ENCODE measurements at places on chromosomes 7 and 10.

- DNase-seq, result no peak
These were observed 435.6 kb upstream of the C7orf33 start for GRCh38 chr7:148155000-148155399.

DNA sequence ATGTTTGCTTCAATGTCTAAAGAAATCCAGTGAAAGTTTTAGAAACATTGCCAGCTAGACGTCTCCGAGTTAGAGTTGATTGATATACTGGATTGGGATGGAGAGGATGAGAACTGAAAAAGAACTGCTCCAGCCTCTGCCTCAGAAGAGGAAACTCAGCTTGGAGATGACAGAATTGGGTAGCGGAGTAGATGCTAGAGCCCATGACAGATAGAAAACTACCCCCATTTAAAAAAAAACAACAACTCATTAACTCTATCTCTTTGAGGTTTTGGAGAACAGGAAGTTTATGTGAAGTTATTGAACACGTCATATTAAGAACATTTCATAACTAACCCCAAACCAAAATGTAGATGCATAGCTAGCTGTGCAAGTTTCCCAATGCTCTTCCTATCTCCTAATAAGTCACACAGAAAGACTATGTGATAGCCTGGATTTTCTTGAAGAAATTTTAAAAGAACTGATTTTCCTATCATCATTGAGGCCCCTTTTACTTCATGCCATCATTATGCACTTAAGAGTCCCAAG, 28.3 kb upstream of the AFAP1L2 start:
- DNase-seq, result no peak

DNA sequence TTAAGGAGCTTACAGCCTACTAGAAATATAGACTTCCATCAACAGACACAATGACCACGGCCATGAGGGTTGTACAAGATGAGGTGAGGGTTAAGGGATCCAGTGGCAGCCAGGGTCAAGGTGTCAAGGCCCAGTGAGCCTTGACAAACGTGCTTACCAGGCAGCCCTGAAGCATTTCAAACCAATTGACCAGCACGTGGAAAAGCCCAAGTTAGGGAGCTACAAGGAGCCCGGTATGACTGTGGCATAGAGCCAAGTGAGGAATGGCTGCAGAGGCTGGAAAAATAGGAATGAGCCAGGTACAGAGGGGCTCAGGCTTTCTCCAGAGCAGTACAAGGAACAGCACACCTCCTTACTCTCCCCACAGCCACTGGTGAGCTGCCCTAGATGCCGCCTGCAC, 12.7 kb downstream of the AFAP1L2 start:
- no peak for DNase-seq

- no peak for DNase-seq
These were observed 71.2 kb upstream of the ARID5B start for GRCh38 chr10:61830072-61830845.

DNA sequence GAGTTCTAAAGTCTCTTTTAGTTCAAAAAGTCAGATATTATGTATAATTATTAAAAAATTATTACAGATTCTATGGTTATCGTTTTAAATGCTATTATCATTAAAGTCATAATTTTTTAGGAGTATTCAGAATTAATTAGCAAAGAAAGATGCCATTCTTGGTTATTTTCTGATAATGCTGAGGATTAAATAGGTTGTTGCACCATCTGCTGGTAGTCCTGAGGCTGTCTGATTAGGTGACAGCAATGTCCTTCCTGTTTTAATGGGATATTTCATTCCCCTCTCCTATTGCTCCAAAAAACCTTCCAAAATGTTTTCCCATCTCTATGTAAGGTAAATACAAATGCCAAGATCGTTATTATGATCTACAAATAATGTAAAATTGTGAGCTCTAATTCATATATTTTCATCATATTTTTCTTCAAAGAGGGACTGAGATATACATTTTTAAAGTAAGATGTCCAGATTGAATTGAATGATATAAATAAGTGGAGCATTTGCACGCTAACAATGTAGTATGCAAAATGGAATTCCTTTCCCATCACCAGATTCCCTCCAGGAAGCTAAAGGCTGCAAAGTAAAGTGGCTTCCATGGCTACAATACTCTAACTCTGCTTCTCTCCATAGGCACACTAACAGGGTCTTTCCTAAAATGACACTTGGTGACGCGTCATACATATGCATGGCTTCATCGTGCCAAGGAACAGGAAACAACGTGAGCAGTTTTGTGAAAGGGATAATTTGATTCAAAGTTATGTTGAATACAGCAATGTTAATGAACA, 58.8 kb upstream of the AKR1E2 start:
- DNase-seq, result no peak

GRCh38 chr7:23945472-23945871, 235.5 kb downstream of the STK31 start:
- no peak for DNase-seq

GRCh38 chr7:28191751-28192150, 11.2 kb upstream of the JAZF1 start:
- DNase-seq, result no peak

- DNase-seq, result no peak
These were observed 121.8 kb downstream of the CAMK1D start for GRCh38 chr10:12471135-12471534.

- DNase-seq, result no peak
These were observed 6.8 kb downstream of the MYO1G start for GRCh38 chr7:44971902-44972441.

DNA sequence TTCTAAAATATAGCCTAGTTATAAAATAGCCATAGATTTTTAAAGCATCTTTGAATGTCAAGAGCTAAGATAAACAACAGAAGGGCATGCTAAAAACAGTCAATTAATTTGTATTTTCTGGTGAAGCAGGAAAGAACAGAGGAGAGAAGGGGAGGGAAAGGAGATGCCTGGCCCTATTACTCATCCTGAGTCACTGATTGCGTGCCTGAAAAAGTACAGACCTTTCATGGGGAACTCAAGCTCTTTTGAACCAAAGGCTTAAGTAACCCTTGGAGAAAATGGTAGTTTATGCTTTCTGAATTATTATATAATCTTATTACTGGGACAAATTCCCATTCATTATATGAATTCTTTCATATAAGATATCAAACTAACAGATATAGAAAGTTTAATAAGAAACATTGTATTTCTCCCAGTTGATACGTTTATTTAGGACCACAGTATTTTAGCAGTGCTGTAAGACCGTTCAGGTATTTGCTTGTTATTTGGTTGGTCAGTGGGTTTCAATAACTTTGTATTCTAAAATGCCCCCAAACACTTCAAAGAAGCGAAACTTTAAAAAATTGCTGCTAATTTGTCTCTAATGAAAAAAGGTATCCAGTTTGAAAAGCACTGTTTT, 151.3 kb downstream of the HGF start:
- peak; percentile 16 for DNase-seq

- DNase-seq, result no peak
These were observed 4.3 kb downstream of the PLEKHA8 start for GRCh38 chr7:30032310-30033125.

DNA sequence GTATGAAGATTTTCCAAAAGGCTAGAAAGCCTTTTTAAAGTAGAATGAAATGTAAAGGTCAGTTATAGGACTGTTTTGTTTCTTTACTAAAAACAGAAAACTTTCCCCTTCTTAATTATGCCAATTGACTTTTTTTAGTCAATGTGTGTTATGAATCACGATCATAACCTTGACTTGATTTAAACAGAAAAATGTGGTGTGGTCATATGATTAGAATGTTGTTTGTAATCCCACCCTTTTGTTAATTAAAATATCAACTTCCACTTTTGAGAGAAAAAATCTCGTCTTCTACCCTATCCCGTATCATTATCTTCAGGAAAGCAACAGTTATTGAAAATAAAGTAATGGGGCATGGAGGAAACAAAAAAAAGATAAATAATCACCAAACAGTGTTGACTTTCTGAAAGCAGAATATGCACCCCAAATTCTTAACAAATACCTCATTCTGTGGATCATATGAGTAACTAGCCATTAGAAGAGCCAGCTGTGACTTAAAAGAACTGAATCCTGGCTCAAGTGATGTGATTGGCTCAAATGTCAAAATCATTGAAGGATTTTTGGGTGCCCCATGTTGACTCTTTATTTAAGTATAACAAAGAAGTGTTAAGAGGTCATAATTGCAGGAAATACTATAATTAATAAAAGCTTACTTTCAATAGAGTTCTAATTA, 32.3 kb upstream of the SLC16A12 start:
- DNase-seq, result no peak

- DNase-seq, result no peak
These were observed 3.3 kb upstream of the SEPHS1 start for GRCh38 chr10:13351340-13351915.

GRCh38 chr7:93739424-93739823, 151.1 kb downstream of the TFPI2 start:
- no peak for DNase-seq

- no peak for DNase-seq
These were observed 523 bp upstream of the CDH23 start for GRCh38 chr10:71396084-71396710.

DNA sequence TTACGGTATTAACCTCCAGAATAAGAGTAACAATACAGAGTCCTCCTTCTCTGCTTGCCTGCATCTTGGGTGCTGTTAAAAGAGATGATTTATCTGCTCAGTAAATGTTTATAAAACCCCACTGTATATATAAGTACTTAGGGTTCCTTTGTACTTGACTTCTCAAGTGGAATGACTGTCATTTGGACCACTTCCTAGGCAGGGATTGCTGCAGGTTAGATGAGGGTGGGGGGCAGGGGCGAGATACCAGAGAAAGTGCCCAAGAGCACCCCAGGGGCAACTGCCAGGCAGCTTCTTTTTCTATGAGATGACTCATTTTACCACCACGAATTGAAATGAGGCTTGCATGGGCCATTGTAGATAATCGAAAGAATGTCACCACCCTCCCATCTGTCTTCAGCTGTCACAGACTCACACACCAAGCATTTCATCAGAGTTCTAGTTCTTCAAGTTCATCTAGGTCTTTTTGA, 421.9 kb upstream of the GALNT17 start:
- DNase-seq, result peak; percentile 66

GRCh38 chr7:8089036-8089780, 120.6 kb downstream of the GLCCI1 start:
- no peak for DNase-seq

GRCh38 chr10:30500534-30500933, 66.5 kb downstream of the MAP3K8 start:
- no peak for DNase-seq

DNA sequence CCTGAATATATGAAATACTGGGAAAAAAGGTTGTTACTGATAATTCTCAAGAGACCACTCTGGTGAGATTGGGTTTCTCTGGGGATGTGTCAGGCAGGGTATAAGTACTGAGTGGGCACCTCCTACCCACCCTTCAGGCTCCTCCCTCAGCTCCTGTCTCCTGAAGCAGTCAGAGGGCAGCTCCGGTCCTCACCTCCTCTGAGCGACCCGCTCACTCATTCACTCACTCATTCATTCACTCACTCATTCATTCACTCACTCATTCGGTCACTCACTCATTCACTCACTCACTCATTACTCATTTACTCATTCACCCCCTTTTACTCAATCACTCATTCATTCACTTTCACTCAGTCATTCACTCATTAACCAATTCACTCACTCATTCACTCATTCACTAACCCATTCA, 6.9 kb upstream of the PFKP start:
- no peak for DNase-seq

DNA sequence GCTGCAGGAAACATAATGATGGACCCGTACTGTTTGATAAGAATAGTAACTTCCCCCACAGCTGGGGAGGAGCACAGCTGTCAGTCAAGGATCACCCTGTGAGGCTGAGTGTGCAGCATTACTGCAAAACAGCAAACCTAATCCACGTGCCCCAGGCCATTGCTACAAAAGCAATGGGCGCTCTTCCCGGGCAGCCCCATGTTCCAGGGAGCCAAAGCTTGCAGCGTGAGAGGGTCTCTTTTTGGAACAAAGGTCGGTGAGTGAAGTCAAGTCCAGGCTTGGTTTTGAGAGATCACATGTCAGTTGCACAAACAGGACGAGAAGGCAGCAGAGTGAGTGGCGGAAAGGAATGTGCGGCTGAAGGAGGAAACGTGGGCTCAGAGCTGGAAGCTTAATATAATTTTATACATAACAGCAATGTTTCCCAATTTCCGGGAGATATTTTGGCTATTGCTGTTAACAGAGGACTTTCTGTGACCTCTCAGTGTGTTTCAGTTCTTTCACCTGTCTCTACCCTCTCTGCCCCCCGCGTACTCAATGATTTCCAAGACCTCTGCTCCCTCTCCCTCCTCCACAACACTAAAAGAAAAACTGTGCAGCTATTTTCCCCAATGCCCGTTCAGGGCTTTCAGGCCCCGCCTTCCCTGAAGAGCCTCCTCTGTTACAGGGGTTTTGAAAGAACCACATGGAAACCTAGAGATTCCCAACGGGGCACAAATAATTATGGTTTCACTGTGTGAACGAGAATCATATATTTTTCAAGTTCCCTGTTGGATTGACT, 128.9 kb downstream of the MTPAP start:
- DNase-seq, result no peak

GRCh38 chr10:84232376-84232775, 7.0 kb upstream of the LRIT2 start:
- DNase-seq, result no peak

- no peak for DNase-seq
These were observed 612.1 kb upstream of the FZD8 start for GRCh38 chr10:36254199-36254598.

GRCh38 chr10:132461103-132461682, 64.2 kb downstream of the PWWP2B start:
- no peak for DNase-seq

DNA sequence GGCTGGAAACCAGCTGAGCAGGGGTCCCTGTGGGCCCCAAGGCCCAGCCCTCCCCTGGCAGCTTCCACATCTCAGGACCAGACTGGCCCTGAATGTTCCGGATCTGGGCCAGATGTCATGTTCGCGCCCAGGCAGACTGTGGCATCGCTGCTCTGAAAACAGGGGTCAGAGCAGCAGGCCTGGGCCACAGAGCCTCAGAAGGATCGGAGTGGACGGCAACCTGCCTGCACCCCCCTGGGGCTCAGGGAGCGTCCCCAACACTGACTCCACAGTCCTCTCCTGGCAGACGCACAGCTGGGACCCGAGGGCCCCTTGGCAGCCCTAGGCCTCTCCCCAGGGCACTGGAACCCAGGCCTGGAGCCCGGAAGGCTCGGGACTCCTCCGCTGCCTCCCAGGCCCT, 91.3 kb upstream of the DNAAF5 start:
- DNase-seq, result no peak

- DNase-seq, result no peak
These were observed 34.0 kb downstream of the IMMP2L start for GRCh38 chr7:111528331-111528730.

Data from T1000 (cell line).